ENCODE measurements at places on chromosomes 5 and 9. TPM values are rescaled to one million over a fixed set of nuclear protein-coding genes. Genes with fewer than 3 reads are reported as not detected.

The MTX3 gene
- total RNA-seq: 22.3 TPM

The PFN3 gene
- not detected for total RNA-seq

The GMCL2 gene
- total RNA-seq: not detected

The ADGRD2 gene
- not detected for total RNA-seq

- H3K27ac ChIP-seq: no peak overlapping the region
- no peak overlapping the region for H3K4me3 ChIP-seq
- no peaks in the 10 kb centered on the region for H3K36me3 ChIP-seq
- H3K4me1 ChIP-seq: peaks cover 1% of the 10 kb centered on the region
- no peaks in the 10 kb centered on the region for H3K27me3 ChIP-seq
Measured at GRCh38 chr5:102660111-102660510, 95.0 kb upstream of the PAM start.

- no peak overlapping the region for H3K27ac ChIP-seq
- no peaks in the 10 kb centered on the region for H3K4me1 ChIP-seq
- H3K27me3 ChIP-seq: no peaks in the 10 kb centered on the region
Measured at GRCh38 chr9:92639791-92640271, 30.1 kb downstream of the IPPK start.

DNA sequence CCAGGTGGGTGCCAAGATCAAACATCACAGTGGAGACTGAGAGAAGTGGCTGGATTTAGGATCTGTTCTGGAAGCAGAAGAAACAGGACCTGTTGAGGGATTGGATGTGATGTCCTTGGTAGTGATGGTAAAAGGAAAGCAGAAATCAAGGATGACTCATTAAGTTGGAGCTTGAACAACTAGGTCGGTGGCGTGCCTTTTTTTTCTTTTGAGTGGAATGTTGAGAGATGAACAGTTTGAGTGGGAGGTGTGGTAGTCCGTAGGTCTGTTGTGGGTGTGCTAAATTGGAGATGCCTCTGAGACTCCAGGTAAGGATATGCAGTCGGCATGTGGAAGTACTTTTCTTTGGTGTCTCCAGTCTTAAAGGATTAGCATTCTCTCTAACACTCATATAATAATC lies 92.1 kb upstream of the IL12B start:
- no peaks in the 10 kb centered on the region for H3K4me1 ChIP-seq
- no peak overlapping the region for H3K4me3 ChIP-seq
- no peak overlapping the region for H3K27ac ChIP-seq

GRCh38 chr9:89405826-89406225 lies 87.5 kb downstream of the SECISBP2 start:
- no peak overlapping the region for H3K4me3 ChIP-seq
- H3K27me3 ChIP-seq: no peaks in the 10 kb centered on the region
- no peaks in the 10 kb centered on the region for H3K36me3 ChIP-seq
- H3K4me1 ChIP-seq: no peaks in the 10 kb centered on the region

- no peaks in the 10 kb centered on the region for H3K27me3 ChIP-seq
- no peak overlapping the region for H3K4me3 ChIP-seq
- no peak overlapping the region for H3K27ac ChIP-seq
- no peak for DNase-seq
- H3K4me1 ChIP-seq: no peaks in the 10 kb centered on the region
- no peaks in the 10 kb centered on the region for H3K36me3 ChIP-seq
Measured at GRCh38 chr5:125587631-125588030, 835.6 kb upstream of the GRAMD2B start.

DNA sequence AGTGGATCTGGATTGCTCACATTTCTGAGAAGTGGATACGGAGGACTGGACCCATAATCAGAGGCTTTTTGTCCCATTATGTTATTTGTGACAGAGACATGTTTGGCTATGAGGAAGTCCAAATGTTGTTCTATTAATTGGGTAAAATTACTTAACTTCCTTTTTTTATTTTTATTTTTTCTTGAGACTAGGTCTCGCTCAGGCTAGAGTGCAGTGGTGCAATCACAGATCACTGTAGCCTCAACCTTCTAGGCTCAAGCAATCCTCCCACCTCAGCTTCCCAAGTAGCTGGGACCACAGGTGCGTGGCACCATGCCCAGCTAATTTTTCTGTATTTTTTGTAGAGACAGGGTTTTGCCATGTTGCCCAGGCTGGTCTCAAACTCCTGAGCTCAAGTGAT lies 11.9 kb upstream of the PGGT1B start:
- no peak overlapping the region for H3K4me3 ChIP-seq
- no peaks in the 10 kb centered on the region for H3K36me3 ChIP-seq
- DNase-seq: no peak
- no peaks in the 10 kb centered on the region for H3K27me3 ChIP-seq

GRCh38 chr9:24189986-24190385 lies 355.7 kb downstream of the IZUMO3 start:
- no peaks in the 10 kb centered on the region for H3K27me3 ChIP-seq
- no peaks in the 10 kb centered on the region for H3K4me1 ChIP-seq
- no peak for DNase-seq
- H3K4me3 ChIP-seq: no peak overlapping the region
- H3K36me3 ChIP-seq: no peaks in the 10 kb centered on the region

- H3K4me3 ChIP-seq: no peak overlapping the region
- no peaks in the 10 kb centered on the region for H3K27me3 ChIP-seq
- no peaks in the 10 kb centered on the region for H3K4me1 ChIP-seq
- DNase-seq: no peak
- no peak overlapping the region for H3K27ac ChIP-seq
- H3K36me3 ChIP-seq: no peaks in the 10 kb centered on the region
Measured at GRCh38 chr9:97315550-97315949, 8.1 kb downstream of the CCDC180 start.

DNA sequence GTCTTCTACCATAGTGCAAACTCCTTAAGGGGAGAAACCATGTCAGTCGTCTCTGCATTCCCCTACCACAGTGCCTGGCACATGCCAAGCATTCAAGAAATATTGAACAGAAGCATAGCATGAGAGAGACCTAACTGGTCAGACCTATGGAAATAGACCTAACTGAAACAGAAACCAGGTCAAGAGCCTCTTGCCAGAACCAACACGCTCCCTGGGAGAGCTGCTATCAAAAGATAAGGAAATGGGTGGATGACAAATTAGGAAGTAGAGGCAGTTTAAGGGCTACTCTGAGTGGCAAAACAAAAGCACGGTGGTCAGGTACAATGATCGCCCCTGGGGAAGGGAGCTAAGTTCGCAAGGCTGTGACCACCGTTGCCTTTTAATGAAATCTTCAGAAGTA lies 66.0 kb upstream of the SMIM15 start:
- H3K4me3 ChIP-seq: no peak overlapping the region
- H3K36me3 ChIP-seq: no peaks in the 10 kb centered on the region
- H3K27me3 ChIP-seq: no peaks in the 10 kb centered on the region
- DNase-seq: no peak
- H3K27ac ChIP-seq: no peak overlapping the region

DNA sequence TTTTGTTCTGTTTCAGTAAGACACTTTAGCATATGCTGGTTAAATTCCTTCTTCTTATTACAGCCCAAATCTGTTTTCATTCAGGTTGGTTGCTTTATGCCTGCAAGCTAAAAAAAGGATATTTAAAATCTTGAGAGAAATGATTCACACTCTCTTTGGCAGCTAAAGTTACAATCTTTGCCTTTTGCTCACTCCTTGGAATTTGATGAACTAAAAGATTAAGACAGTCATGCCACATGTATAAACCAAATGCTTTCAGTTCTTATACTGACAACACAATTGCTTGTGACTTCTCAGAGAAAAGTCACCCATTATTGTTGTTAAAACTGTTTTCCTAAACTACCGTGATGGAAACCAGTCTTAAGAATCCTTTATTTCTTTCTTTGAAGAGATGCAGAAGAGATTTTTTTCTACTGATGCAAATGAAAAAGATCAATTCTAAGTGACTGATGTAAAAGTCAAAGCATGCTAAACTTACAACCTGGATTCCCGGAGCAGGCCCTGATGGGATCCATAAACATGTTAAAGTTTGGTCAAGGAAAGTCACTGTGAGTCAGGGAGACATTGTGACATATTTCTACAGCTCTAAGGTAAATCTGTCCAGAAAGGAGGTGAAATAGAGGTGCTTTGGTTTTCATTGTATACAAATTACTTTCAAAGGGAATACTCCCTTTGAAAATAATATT lies 144.2 kb upstream of the CDH10 start:
- H3K36me3 ChIP-seq: no peaks in the 10 kb centered on the region
- H3K27ac ChIP-seq: no peak overlapping the region
- no peak overlapping the region for H3K4me3 ChIP-seq
- no peaks in the 10 kb centered on the region for H3K4me1 ChIP-seq
- H3K27me3 ChIP-seq: no peaks in the 10 kb centered on the region
- no peak for DNase-seq

Measured in ovary (tissue), 10 donors.